ENCODE measurements at places on chromosomes 1 and 21.

- DNase-seq = no peak
Observed at GRCh38 chr1:17688217-17688810, 66.8 kb upstream of the ACTL8 start.

DNA sequence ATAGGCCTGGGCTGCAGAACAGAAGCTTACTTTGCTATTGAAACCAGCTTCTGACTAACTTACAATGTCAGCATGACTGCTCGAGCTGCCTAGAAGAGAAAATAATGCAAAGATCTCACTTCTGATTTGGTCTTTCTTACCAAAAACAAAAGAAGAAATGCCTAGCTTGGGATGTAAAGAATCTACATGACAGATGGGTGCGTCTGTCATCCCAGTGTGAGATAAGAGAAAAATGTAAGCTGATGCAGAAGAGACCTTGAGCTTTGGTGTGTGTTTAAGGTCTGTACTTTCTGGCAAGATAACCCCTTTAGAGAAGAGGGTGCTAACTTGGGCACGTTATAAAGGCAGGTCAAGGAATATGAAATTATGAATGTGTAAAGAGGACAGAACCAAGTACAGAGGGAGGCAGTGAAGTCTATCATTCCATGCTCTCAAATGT, 3.6 kb downstream of the FAM20B start:
- peak; percentile 28 for DNase-seq

GRCh38 chr1:226064816-226065248, 2.3 kb downstream of the H3-3A start:
- peak; percentile 28 for DNase-seq

DNA sequence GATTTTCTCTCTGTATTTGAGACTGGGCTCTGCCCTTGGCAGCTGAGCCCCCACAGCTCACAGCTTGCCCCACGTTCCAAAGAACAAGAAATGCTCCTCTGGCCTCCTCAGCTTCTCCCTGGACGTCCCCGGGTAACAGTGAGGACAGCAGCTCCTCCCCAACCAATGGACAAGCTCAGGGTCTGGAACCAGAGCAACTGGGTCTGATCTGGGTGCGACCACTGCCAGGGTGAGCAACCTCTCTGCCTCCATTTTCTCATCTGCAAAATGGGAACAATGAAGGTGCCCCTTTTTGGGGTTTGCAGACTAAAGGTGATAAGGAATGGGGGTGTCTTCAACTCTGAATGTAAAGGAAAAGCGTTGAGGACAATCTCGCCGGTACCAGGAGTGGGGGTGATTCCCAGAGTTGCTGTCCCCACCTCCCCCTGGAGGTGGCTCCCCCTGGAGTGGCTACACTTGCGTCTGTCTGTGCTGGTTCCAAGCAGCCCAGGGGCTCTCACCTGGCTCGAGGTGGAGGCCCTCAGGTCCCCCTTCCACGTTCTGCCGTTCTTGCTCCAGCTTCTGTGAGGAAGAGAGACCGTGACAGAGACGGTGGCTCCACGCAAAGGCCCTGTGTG, 6.9 kb downstream of the C21orf58 start:
- DNase-seq = no peak

GRCh38 chr1:181061891-181062835, 26.3 kb upstream of the IER5 start:
- no peak for DNase-seq

GRCh38 chr1:205528887-205529825, 24.7 kb downstream of the CDK18 start:
- peak; percentile 76 for DNase-seq

DNA sequence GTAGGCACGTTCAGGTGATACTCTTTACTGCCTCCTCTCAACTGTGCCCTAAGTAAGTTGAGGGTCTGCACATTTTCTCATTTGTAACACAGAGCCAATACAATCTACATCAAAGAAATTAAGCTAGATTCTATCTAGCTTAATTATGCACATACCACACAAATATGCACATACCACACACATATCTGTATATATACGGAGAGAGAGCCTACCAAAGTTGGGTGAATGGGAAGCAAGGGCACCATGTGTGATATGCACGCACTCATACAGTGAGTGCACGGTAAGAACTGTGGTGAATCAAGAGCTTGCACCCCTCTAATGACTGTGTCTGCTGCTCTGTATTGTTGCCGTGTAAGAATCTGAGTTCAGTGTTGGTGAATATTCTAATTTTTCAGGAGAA, 314.9 kb downstream of the ZNF326 start:
- DNase-seq = no peak

DNA sequence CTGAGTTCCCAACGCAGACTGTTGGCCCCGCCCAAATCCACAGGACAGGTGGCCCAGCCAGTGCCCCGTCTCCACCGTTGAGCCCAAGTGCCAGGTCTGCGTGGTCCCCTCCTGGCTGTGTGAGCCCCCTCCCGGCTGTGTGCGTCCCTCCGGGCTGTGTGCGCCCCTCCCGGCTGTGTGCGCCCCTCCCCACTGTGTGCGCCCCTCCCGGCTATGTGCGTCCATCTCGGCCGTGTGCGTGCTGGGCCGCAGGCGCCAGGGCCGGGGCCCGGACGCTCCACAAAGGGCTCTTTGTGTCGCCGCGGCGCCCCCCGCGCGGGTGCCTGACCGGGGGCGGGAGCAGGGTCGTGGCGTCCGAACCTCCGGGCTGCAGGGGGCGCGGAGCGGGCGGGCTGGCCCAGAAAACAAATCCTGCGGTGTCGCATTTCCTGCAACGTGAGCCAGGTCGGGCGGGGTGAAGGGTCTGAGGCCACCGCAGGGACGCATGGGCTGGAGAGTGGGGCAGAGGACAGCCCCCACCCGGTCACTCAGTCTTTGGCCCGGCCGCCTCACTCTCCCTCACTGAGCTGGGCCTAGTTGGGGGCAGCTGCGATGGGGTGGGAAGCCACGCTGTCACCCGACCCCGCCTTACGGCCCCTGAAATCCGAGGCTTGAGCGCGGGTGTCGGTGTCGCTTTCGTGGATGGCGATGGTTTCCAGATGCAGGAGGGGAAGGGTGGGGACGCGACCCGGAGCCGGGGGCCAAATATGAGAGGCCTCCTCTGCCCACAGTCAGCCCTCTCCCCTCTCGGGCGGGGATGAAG, 18.8 kb downstream of the TNFRSF25 start:
- DNase-seq = no peak

DNA sequence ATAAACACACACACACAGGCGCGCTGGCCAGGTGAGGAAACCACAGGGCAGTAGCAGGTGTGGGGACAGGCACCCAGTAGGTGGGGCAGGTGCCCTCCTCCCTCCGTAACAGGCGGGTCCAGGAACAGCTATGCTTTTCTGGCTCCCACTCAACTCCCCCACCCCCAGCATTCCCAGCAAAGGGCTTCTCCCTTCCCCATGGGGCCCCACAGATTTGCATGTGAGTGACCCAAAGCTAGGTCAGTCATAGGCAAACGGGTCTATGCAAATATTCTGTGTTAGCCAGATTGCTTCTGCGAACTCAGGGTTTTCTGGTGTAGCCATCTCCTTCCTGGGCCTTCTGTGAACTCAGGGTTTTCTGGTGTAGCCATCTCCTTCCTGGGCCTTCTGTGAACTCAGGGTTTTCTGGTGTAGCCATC, 114.2 kb downstream of the SIK1 start:
- peak; percentile 80 for DNase-seq

- no peak for DNase-seq
Observed at GRCh38 chr1:89624715-89625323, 8.1 kb upstream of the LRRC8C start.

DNA sequence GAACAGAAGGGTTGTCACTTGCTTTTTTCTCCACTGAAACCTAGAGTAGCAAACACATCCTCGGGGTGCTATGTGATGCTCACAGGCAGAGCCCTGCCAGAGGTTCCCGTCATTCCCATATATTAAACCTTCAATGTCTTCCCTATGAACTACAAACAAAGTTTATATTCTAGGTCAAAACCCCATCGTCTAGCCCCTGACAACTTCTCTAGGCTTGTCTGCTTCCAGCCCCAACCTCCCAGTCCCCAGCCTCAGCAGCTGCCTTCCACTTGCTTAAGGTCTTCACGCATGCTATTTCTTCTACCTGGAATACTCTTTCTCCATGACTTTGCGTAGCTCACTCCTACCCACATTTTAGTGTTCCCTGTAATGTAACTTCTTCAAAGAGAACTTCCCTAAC, 1.9 kb upstream of the TLR5 start:
- no peak for DNase-seq

- no peak for DNase-seq
Observed at GRCh38 chr1:180158149-180159147, 3.8 kb downstream of the QSOX1 start.

GRCh38 chr1:230621324-230622030, 20.8 kb upstream of the COG2 start:
- no peak for DNase-seq

DNA sequence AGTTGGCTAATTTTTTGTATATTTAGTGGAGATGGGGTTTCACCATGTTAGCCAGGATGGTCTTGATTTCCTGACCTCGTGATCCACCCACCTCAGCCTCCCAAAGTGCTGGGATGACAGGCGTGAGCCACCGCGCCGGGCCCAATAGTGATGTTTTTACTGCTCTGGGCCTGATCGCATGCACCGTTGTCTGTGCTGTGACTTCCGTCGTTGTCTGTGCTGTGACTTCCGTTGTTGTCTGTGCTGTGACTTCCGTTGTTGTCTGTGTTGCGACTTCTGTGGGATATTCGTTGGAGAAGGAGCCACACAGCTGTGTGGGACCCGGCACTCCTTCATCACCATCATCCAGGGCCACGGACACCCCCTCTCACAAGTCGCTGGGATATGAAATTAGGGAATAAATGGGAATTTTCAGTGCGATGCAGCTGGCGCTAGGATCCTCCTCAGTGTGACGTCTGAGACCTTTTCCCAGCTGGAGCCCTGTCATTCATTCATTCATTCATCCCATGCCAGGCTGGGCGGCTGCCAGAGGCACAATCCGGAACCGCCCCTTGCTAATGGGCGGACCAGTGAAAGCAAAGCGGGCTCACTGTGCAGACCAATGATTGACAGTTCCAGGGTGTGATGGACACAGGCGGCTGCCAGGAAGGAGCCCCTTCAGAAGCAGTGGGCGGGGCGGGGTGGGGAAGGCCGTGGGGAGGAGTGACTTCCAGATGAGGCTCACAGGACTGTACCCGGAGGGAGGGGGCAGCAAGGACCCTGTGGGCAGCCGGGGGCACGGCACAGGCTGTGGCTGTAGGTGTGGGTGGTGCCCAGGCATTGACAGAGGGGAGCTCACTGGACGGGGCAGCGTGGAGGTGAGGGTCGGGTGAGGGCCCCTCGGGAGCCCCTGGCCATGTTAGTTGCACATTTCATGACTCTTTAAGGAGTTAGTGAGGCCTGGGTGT, 48.9 kb downstream of the PRKCZ start:
- no peak for DNase-seq

DNA sequence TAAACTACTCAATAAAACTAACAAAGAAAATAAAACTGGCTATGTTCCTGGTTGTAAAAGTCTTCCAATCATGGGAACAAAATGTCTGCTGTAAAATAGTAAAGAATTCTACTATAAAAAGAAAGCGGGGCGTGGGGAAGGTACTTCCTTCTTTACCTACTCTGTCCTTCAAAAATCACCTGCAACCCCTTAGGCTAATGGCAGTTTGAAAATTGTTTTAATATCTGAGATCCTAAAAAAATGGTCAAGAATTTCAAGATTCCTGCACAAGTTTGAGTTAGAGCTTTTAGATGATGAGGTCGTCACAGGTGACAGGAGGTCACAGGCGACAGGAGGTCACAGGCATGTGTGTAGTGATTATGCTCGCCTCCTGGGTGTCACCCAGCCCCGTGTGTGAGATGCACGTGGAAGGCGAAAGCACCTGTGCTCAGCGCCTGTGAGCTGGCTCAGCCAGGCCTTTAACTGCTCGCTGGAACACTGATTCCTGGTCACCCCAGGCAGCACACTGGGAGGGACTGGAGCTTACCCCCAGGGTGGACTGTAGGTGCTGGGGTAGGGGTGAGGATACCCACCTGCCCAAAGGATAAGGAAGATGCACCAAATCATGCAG, 18.6 kb upstream of the TMPRSS2 start:
- no peak for DNase-seq

- DNase-seq = no peak
Observed at GRCh38 chr1:107547363-107548155, 406.7 kb downstream of the NTNG1 start.

DNA sequence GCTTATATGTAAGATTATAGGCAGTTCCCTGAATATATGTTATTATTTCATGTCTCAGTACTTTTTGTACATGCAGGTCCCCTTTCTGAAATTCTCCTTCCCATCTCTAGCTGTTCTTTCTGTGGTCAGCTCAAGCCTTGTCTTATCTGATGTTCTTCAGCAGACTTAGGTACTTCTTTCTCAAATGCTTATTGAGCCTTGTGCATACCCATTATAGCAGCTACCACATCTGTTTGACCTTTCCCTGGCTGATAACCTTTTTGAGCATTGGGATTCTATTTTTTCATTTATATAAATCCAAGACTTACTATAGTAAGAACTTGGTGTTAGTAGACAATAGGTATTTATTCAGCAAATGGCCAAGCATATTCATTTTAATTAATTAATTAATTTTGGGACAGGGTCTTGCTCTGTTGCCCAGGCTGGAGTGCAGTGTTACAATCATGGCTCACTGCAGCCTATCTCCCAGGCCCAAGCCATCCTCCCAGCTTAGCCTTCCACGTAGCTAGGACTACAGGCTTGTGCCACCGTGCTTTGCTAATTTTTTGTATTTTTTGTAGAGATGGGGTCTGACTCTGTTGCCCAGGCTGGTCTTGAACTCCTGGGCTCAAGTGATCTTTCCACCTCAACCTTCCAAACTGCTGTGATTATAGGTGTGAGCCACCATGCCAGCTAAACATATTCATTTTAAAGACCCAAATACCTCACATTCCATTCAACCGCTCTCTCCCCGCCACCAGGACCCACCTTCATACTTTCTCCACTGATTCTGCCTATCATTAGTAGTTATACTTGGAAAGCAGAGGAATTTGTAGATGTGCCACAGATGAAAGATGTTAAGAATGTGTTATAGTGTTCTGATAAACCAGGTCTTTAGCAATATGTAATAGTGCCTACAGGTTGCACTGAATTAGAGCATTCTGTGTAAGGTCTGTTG, 16.7 kb downstream of the TIPRL start:
- no peak for DNase-seq

GRCh38 chr1:65224681-65225091, 76.7 kb downstream of the AK4 start:
- DNase-seq = no peak

- no peak for DNase-seq
Observed at GRCh38 chr1:194159941-194160340, 973.5 kb upstream of the B3GALT2 start.

GRCh38 chr1:202965422-202965821, 1.6 kb downstream of the CYB5R1 start:
- DNase-seq = no peak

GRCh38 chr21:28309596-28309995, 683.1 kb downstream of the LTN1 start:
- no peak for DNase-seq

- DNase-seq = no peak
Observed at GRCh38 chr21:14300074-14300473, 82.9 kb downstream of the HSPA13 start.

DNA sequence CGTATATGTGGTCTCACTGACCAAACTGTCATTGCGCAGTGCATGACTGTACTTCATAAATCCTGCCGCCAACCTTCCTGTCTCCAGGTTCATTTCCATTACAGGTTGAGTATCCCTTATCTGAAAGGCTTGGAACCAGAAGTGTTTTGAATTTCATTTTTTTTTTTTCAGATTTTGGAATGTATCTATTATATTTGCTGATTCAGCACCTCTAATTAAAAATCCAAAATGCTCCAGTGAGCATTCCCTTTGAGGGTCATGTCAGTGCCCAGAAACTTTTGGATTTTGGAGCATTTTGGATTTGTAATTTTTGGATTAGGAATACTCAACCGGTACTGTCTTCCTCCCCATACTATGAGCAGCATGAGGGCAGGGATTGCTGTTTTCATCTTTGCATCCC, 30.7 kb upstream of the RBBP5 start:
- no peak for DNase-seq

Data from NT2/D1 (cell line).